RKO (cell line): ENCODE measurements at places on chromosomes 5 and 9.

DNA sequence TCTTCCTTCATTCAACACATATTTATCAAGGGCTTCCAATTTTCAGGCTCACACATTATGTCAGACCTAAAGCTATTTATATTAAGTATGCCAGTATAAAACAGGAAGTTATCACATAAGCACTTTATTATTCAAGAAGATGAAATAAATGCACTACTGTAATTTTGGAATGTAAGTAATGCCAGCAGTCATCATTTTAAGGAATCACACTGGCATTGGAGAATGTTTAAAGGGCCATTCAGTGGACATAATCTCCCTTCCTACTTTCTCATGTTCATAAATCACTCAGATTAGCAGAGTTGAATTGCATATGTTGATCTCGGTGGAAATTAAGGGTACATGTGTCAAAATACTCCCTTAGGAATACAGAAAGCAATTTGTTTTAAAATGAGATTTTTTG lies 164.4 kb downstream of the GIN1 start:
- no peak for DNase-seq

DNA sequence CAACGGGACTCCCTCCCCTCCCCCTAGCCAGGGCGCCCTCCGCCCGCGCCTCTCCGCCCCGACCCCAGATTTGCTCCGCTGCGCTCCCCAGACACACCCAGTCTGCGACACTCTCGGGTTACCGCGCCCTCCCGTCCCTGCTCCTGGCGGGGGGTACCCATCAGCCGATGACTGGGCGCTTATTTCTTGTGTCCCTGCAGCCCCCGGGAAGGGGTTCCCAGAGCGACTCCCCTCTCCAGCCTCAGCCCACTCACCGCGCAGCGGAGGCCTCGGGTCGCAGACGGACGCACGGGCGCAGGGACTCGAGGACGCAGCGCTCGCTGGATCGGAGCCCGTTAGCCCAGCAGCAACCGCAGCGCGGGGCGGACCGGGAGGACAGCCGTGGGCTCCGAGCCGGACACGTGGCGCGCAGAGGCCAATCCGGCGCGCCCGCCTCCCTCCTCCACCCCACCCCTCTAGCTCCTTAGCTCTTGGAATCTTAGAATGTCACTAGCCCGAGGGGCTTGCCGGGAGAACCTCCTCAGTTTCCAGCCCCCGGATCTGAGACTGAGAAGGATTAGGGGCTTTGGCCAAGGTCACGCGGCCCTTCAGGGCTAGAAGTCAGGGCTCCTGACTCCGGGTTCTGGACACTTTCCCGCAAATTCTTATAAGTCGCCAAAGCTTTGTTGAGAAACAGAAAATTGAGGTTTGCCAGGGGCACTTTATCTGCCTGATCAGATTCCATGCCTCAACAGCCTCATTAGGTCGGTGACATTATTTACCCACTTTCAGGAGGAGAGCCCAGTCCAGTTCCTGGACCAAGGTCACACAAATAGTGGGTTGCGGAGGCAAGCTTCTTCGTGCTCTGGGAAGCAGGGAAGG lies at the start of gene ANXA6:
Gene ANXA6, minus strand, starts transcription at position 354 of the 861 bp plus-strand sequence. CDS start 9,878 bp downstream, outside the sequence.
- peak; percentile 85 for DNase-seq

DNA sequence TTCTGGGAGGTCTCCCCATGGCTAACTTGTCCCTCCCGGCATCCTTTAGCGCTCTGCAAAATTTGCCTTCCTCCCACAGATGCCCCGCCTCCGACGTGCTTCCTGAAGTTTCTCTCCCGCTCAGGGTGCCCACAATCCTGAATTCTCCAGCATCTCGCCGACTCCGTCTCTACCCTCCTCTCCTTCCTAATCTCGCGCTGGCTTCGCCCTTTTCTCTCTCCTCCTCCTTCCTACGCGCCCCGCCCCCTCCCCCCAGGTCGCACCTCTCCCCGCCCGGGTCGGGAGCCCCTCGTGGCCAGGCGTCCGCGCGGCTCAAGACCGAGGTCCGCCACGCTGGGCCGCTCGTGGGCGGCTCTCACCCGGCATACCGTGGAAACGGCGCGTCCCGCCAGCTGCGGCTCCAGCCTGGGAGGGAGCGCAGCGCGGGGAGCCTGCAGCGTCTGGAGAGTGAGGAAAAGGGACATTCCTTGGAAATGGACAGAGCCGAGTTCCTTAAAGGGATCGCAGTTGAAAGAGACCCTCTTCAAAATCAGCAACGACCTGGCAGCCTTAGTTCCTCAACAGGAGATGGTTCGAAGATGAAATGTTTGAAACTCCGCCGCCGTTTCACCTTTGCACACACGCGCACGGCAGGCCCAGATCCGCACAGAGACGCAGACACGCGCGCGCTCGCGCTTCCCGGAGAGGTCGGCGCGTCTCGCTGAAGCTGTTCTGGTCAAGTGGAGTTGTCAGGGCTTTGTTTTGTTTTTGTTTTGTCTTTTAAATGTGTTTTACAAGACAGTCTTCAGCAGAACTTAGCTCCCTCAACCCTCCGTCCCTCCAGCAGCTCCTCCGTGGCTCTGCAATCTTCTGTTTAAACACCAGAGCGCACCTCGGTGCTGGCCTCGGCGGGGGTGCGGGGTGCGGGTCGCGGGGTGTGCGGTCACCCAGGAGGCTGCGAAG lies 5.0 kb upstream of the IRX2 start:
- DNase-seq: no peak

GRCh38 chr9:32782476-32783167 lies 718 bp upstream of the TMEM215 start:
- no peak for DNase-seq

DNA sequence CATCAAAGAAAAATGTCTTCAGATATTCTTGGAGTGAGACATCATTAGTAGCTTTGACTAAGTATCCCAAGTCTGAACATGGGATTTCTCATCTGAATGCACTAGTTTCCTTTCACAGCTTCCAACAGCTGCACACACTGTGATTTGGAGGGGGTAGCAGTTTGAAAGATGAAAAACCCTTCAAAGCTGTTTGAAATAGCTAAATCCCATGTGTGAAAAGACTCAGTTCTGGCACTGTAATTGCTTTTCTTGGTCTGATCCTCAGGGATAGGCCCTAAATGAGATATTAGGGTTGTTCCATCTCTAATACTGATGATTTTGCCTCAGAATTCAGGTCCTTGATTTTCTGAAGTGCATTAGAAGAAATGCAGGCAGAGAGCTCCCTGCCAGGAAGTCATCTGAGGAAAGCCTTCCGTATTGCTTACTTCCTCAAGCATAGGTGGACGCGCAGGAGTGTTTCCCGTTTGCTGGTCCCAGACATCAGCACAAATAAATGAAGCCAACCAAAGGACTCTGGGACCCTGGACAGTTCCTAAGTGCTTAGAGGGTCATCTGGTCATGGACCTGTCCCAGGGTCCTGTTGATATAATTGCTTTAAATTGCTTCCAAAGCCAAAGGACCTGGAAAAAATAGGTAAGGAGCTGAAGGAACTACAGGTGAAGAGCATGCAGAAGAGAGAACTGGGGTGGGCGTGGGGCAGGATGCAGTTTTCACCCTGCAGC lies 25.6 kb upstream of the FRMPD1 start:
- DNase-seq: no peak

- DNase-seq: no peak
These were observed 319.0 kb upstream of the PTGER4 start for GRCh38 chr5:40360685-40361084.

DNA sequence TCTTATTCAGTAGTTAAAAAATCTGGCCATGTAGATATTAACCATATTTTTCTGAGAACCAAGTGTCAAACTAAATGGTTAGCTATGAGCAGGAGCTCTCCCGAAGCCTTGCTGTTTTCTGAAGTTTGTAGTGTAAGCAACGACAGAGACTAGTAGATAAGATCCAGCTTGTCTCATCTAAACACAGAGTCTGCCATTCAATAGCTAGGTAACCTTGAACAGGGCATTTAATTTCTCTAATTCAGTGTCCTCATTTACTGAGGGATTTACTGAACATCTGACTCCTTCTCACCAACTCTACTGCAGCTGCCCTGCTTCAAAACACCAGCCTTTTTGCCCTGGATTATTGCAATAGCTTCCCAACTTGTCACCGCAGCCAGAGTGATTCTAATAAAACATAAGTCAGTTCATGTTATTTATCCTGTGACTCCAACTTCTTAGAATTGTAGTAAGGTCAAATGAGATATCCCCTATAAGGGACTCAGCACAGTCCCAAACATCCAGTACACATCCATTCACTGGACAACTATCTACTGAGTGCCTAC lies 337.0 kb downstream of the PLK2 start:
- DNase-seq: no peak

GRCh38 chr5:180399401-180400215 lies 46.5 kb upstream of the GFPT2 start:
- no peak for DNase-seq

DNA sequence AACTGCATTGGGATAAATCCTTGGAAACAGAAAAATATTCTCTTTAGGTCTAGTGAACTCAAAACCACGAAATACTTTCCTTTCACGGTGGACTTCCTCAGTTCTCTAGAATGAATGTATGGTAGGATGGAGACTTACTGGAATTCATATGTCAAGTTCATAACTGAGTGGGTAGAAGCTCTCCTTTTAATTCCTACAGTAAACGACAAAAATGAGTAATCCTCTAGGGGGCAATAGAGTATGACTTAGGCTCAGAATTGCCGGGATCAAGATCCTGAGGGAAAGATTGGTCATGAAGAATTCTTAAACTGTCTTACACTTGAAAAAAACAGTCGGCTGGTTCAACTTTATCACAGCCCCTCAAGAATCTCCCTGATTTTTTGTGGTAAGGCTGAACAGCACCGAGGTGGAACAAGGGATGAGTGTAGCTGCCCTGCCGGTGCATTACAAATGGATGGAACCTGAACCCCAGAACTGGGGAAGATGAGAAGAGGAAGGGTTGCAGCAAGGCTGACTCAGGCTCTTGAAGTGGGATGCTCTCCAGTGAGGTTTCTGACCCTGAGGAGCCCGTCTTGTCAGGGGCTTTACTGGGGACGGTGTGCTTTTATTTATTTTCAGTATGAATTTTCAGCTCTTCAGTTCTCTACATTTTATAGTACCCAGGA lies 14.0 kb upstream of the LOX start:
- DNase-seq: peak; percentile 95

DNA sequence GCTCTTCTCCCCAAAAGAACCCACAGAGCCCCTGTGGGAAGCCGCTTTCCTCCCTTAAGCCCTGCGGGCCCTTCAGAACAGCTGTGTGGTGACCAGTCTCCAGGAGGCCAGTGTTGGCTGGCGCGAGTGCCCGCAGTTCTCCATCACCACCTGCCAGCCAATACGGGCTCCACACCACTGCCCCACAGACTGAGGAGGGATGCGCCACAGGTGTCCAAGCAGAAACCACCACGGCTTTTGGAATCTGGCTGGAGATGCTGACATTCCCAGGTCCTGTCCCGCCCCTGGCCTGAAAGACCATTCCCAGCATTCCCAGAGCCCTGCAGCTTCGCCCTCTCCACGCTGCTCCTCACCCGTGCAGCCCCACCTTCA lies 12.8 kb downstream of the CCNI2 start:
- DNase-seq: no peak

GRCh38 chr5:119393746-119394145 lies 37.9 kb downstream of the TNFAIP8 start:
- DNase-seq: no peak

DNA sequence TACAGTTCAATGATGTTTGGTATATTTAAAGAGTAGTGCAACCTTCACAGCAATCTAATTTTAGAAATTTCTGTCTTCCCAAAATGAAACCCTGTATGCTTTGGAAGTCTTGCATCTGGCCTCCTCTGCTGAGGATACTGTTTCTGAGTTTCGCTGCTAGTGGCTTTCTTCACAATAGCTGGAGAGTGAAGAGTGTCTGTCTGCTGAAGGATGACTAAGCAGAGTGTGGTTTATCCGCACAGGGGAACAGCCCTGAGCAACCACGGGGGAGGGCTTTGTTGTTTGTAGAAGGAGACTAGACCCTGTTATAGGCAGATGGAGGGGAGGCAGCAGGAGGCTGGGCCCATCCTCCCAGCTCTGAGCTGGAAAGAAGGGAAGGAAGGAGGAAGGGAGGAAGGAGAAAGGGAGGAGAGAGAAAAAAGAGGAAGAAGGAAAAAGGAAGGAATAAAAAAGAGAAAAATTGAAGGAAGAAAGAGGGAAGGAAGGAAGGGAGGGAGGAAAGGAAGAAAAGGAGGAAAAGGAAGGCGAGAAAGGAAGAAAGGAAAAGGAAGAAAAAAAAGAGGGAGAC lies 10.5 kb upstream of the IRX2 start:
- no peak for DNase-seq

DNA sequence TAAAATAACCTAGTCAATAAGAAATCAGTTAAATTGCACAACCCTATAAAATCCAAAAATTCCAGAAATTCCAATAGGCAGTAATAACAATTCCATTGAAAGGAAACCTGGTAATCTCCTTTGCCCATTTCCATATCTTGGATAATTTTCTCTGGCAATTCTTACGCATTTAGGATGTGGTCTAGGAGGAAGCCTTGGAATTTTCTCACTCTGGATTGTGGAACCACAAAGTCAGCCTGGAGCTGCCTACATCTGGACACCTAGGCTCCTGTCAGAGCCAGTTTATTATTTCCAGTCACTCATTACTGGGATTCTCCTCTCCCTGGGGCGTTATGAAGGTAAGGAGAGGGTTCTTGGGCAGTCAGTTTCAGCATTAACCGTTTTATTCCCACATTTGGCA lies 40.3 kb upstream of the GNE start:
- DNase-seq: no peak

- no peak for DNase-seq
These were observed 4.1 kb upstream of the SCAI start for GRCh38 chr9:125147401-125147951.

DNA sequence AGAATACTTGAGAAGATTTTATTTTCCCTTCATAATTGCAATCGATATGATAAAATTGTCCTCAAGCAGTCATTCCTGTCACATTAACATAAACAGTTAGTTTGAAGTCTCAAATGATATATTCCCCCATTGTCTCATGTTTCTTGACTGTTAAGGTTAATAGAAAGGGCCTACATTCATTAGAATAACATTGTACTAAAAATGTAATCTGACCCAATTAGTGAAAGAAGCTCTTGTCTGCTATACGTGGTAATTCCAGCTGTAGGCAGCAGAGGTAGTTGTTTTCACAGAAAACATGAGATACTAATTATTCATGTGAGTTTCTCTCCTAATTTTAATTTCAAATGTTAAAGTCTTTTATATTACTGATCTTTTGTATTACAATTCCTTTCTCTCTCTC lies 25.9 kb upstream of the AP3B1 start:
- peak; percentile 56 for DNase-seq

DNA sequence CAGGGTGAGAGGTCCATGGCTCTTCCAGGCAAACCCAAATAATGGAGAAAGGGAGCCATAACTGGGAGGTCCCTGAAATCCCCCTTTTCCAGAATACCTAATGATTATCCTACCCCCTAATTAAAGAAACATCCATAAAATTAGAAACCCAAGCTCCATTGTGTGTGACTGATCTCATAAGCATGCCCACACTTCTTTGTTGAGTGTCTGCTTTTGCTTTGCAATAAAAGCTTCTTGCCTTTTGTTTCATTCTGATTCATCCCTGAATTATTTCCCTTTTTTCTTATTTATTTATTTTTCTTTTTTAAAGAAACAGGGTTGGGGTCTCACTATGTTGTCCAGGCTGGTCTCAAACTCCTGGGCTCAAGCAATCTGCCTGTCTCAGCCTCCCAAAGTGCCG lies 33.1 kb downstream of the BTF3 start:
- peak; percentile 20 for DNase-seq

- no peak for DNase-seq
These were observed 91.9 kb upstream of the PPP1R2B start for GRCh38 chr5:156758011-156758791.
